Mammary microvascular endothelial cell (primary cell): ENCODE measurements at places on chromosomes 2 and 18. TPM values are rescaled to one million over a fixed set of nuclear protein-coding genes. Genes with fewer than 3 reads are reported as not detected.

Gene C1GALT1C1L
- not detected in 2 replicates for total RNA-seq

Gene TANK
- total RNA-seq: 73.0 and 79.9 TPM in 2 replicates

Gene PLEK
- 0.05 TPM in 1 of 2 replicates, not detected in the other for total RNA-seq

Gene SLC40A1
- total RNA-seq: 2.9 and 3.1 TPM in 2 replicates

Gene WDPCP
- 3.5 and 4.0 TPM in 2 replicates for total RNA-seq

Gene RAPGEF4
- total RNA-seq: 7.2 and 12.8 TPM in 2 replicates

Gene RNF125
- total RNA-seq: 3.5 and 4.0 TPM in 2 replicates

Gene FOXI3
- total RNA-seq: not detected in 2 replicates

Gene ANKRD30BL
- total RNA-seq: not detected in 2 replicates

Gene MARCHF4
- total RNA-seq: 15.5 and 16.3 TPM in 2 replicates

Gene MYO7B
- 0.10 and 0.27 TPM in 2 replicates for total RNA-seq

Gene SCN9A
- total RNA-seq: 0.30 and 1.00 TPM in 2 replicates
